ENCODE measurements at places on chromosomes 13 and 19.

DNA sequence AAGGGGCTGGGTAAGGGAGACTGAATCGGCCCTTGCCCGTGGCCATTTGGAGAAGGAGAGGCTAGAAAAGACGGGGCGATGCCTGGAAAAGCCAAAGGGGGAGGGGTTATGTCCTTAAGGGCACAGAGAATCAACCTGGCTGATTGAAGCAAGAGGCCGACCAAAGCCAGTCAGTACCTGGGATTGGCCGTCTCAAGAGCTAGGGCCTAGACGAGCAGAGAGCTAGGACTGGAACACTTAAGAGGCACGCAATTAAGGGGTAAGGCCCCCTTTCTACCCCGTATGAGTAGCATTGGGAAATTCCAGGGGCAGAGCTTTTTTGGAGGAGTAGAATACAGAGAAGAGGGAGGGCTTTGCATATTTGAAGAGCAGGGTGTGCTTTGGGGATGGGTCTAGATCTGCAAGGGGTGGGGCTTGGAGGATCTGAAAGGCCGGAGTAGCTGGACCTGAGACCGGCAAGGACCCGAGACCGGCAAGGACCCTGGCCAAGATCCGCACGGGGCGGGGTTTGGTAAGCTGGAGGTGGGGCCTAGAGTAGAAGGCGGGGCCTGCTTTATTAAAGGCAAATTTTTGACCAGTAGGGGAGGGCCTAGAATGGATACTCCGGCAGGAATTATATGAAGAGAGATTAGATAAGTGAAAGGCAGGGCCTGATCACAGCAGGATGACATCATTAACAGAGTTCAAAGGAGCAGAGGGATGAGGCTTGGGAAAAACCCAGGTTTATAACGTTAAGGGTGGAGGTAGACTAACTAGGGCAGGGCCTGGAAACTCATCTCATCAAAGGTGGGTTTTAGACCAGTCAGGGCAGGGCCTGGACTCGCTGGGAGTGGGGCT is 10.7 kb upstream of the CACNG6 start:
- no peak for DNase-seq

- DNase-seq, result no peak
Observed at GRCh38 chr13:76904507-76904906, 18.3 kb upstream of the KCTD12 start.

GRCh38 chr13:58018020-58018419 is 386.5 kb downstream of the PCDH17 start:
- no peak for DNase-seq

- DNase-seq, result no peak
Observed at GRCh38 chr13:102838982-102839381, 6.8 kb upstream of the ERCC5 start.

DNA sequence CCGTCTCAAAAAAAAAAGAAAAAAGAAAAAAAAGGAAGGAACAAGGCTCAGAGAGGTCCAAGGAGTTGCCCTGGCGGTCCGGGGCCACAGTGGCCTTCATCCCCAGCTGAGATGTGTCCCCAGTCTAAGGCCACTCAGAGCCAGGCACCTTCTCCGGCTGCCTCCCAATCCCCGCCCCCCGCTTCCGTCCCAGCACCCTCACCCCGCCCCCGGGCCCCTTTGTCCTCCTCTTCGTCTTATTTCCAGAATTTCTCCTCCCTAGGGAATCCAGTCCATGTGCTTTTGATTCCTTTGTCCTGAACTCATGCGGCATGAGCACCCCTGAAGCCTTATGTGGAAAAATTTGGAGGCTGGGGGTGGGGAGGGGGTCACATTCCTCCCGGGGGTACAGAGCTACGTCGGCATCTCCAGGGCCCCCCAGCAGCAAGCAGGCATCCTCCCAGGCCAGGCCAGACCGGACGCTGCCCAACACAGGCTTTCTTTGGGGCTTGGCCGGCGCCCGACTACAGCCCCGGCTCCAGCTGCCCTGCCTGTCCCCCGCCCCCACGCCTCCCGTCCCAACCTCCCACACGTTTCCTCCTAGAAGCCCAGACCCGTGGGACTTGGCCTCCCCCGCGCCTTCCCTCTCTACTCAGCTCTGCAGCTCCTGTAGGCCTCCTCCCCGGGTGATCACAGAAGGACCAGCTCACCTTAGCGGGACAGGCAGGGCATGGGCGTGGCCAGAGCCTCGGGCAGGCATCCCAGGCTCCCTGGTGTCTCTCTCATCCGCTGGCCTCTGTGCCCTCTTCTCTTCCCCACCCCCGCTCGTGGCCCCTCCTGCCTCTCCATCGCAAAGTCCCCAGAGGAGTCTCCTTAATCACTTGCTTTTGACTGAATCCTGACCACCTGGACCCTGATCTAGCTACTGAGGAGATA is 17.8 kb upstream of the ADGRE5 start:
- DNase-seq, result peak; percentile 61

- DNase-seq, result no peak
Observed at GRCh38 chr19:8261881-8262280, 46.3 kb downstream of the CD320 start.

Measured in CD4-positive, alpha-beta T cell treated with Interleukin-17A for 1 hour (primary cell).